ENCODE measurements at places on chromosomes 13 and 19.

- H3K27me3 ChIP-seq, result no peaks in the 10 kb centered on the region
- no peak overlapping the region for H3K27ac ChIP-seq
- no peaks in the 10 kb centered on the region for H3K36me3 ChIP-seq
- DNase-seq, result no peak
- H3K4me1 ChIP-seq, result peaks cover 12% of the 10 kb centered on the region
- no peak overlapping the region for H3K4me3 ChIP-seq
Measured at GRCh38 chr13:74006666-74007065, 127.5 kb downstream of the KLF12 start.

GRCh38 chr13:96780105-96780504 lies 214.2 kb downstream of the OXGR1 start:
- DNase-seq, result peak; percentile 66
- no peak overlapping the region for H3K4me3 ChIP-seq
- H3K27ac ChIP-seq, result no peak overlapping the region
- H3K4me1 ChIP-seq, result peaks cover 16% of the 10 kb centered on the region
- H3K36me3 ChIP-seq, result no peaks in the 10 kb centered on the region

GRCh38 chr13:42350141-42350540 lies 78.2 kb downstream of the AKAP11 start:
- no peaks in the 10 kb centered on the region for H3K36me3 ChIP-seq
- no peaks in the 10 kb centered on the region for H3K27me3 ChIP-seq
- H3K4me1 ChIP-seq, result no peaks in the 10 kb centered on the region
- H3K4me3 ChIP-seq, result no peak overlapping the region
- no peak overlapping the region for H3K27ac ChIP-seq

DNA sequence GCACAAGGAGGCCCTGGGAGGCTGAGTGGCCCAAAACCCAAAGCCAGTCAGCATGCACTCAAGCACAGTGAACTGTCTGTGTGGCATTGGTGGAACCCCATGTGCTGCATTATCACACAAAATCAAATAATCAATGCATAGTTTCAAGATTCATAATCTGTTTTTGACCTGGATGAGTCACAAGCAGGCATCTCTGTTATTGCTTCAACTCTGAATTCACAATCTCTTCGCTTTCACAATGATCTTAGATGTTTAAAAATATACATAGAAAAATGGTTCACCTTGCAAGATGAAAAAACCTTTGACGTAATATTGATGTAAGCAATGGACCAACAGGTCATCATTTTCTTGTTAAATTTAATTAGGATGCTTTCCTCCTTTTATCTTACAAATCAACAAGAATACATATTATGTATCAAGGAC lies 455.4 kb downstream of the IRS2 start:
- H3K4me1 ChIP-seq, result no peaks in the 10 kb centered on the region
- no peak for DNase-seq
- no peaks in the 10 kb centered on the region for H3K36me3 ChIP-seq
- H3K27me3 ChIP-seq, result no peaks in the 10 kb centered on the region
- H3K27ac ChIP-seq, result no peak overlapping the region

- H3K27me3 ChIP-seq, result no peaks in the 10 kb centered on the region
- no peak overlapping the region for H3K4me3 ChIP-seq
- DNase-seq, result peak; percentile 90
Measured at GRCh38 chr19:6667114-6667627, 2.8 kb downstream of the TNFSF14 start.

GRCh38 chr19:3879656-3880055 lies 829 bp upstream of the ATCAY start:
- no peak overlapping the region for H3K27ac ChIP-seq
- no peak for DNase-seq
- no peak overlapping the region for H3K4me3 ChIP-seq
- peaks cover 24% of the 10 kb centered on the region for H3K27me3 ChIP-seq

DNA sequence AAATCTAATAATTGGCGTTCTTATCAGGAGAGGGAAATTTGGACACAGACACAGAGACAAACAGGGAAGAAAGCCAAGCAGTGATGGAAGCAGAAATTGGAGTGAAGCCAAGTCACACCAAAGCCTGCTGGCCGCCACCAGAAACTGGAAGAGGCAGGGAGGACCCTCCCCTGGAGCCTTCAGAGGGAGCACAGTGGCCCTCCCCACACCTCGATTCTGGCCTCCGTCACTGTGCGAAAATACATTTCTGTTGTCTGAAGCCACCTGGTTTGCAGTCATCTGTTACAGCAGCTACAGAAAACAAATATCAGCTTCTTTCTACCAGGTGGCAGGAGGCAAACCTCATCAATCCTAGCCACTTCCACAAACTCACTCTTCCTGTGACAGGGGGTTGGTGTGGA lies 8.3 kb upstream of the TLE6 start:
- H3K27ac ChIP-seq, result no peak overlapping the region
- DNase-seq, result no peak
- no peaks in the 10 kb centered on the region for H3K27me3 ChIP-seq

Measured in MCF 10A (cell line).